ENCODE measurements at places on chromosomes 1 and 21.

GRCh38 chr1:74038042-74038441, 159.9 kb downstream of the LRRIQ3 start:
- no peak for DNase-seq

DNA sequence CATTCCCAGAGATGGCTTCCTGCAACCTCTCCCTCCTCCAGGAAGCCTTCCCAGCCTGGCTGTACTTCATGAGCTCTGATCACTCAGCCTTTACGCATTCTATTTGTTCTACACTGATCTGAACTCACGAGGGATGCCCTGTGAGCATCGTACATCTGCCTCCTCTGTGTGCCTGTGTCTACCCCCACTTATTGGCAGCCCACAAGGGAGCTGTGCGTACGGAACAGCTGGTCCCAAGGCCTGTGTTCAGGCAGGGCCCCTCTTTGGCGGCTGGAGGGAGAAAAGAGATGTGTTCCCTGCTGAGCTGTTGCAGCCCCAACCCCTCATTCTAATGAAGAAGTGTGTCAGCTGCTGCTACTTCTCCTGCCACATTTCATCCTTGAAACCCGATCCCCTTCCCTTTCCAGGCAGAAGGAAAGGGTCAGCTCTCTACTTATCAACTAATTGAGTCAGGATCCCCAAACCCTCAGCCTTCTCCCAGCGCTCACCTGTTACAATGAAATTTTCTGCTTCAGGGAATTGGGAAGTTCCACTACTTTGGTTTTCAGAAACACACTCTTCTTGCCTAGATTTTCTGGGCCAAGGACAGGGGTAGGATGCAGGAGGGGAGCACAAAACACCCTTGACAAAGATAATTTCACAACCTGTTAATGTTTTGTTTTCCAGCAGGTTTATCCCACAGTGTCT, 3.2 kb downstream of the INKA2 start:
- no peak for DNase-seq

GRCh38 chr1:92446546-92446945, 40.2 kb downstream of the GFI1 start:
- DNase-seq, result peak; percentile 47

GRCh38 chr1:207286786-207287468, 34.6 kb upstream of the CD55 start:
- peak; percentile 82 for DNase-seq

- DNase-seq, result peak; percentile 6
These were observed 72.4 kb downstream of the ELAVL4 start for GRCh38 chr1:50181027-50181663.

DNA sequence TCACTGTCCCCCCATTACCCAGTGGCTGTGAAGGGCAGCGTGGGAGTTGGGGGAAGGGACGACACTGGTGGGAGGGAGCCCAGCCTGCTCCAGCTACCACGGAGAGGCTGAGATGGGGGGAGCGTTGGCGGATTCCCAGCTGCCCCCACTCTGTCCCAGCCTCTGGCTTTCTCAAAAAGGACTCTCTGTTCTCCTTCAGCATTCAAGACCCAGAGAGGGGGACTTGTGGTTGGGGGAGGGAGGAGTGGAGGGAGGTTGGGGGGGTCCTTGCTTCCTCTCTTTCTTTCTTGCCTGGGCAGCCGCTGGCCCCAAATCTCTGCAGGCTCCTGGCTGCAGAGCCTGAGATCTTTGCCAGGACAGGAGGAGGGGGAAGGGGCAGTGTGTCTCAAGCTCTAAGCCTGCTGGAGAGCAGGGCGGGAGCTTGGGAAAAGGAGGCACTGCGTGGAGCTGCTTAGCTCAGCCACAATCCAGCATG, 2.2 kb downstream of the ATP1A2 start:
- peak; percentile 28 for DNase-seq

DNA sequence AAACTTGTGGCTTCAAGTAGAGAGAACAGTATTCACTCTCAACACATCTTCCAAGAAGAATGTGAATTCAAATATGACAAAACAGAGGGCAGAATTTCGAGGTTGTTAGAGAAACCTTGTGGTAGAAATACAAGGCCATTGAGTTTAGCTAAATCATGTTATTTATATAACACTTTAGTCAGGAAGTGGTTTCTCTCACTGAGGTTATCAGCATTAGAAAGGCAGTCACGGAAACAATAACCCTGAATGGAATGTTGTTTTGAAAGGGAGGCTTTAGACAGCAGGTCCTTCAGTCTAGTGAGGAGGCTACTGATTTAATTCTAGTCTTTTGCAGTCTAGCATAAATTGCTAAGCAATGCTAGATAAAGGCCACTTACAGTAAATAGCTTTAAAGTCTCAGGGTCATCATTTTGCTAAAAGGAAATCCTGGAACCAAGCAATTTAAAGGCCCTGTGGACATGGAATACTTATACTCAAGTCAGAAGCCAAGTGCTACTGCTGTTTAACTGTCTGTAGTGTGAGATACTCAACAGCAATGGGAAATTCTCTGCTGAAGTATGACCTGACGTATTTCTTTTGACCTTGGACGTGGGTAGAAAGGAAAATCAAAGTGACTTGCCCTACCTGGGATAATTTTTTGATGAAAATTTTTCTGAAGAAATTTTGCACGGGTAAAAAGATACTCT, 89.0 kb upstream of the CHODL start:
- peak; percentile 36 for DNase-seq
